ENCODE measurements at places on chromosomes 2 and 18.

GRCh38 chr18:42157420-42157819 is 202.4 kb downstream of the PIK3C3 start:
- no peak for DNase-seq

GRCh38 chr2:51953931-51954330 is 922.0 kb upstream of the NRXN1 start:
- no peak for DNase-seq

GRCh38 chr2:20080839-20081415 is 29.5 kb upstream of the LAPTM4A start:
- DNase-seq, result no peak

- DNase-seq, result no peak
These were observed 85.3 kb downstream of the LDLRAD4 start for GRCh38 chr18:13303756-13304364.

DNA sequence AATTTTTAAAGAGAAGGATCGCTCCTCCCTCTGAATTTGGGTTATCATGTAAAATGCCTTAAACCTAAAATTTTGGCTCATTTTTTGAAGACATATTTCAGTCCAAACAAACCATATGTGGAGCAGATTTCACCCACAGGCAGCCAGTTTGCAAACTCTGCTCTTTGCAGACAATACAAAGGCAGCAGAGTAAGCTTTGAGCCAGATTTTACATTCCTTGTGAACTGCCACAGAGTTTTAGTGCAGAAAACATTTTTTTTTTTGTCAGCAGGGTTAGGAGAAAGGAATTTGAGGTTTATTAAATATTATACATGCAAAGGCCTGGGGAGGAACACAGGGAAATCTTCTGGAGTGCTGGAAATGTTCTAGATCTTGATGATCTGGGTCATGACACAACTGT is 171.9 kb upstream of the FN1 start:
- no peak for DNase-seq

- no peak for DNase-seq
These were observed 142.7 kb upstream of the NRP2 start for GRCh38 chr2:205539603-205540002.

GRCh38 chr2:225293638-225294037 is 105.9 kb upstream of the NYAP2 start:
- no peak for DNase-seq

DNA sequence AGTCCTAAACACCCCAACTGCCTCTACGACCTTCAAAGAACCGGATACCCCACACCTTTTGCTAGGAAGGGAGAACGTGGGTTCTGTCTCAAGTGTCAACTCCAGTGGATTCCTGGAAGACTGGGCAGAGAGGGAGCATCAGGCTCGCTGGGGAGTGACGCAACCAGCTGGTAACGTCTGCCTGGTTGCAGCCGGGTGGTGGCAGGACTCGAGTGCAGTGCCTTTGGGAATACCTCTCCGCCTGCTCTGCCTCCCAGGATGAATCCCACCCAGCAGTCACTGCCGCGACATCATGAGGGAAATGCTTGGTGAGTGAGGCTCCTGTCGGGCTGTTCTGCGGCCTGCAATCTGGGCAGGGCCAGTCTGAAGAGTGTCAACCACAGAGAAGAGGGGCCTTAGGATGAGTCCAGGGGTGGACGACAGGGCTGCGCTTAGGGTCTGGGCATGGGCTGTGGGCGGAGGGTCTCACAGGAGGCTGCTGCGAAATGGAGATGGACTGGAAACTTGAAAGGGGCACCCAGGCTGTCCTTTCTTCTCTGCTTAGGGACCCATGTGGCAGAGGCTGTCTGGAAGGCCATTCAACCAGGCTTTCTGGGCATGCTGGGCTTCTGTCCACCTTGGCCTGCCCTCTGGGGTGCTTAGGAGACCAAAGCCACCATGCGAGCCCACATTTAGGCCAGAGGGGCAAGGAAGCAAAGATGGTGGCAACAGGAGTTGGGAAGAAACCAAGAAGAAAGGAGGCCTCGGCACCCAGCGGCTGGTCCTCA is 12.9 kb downstream of the GPR17 start:
- DNase-seq, result no peak

DNA sequence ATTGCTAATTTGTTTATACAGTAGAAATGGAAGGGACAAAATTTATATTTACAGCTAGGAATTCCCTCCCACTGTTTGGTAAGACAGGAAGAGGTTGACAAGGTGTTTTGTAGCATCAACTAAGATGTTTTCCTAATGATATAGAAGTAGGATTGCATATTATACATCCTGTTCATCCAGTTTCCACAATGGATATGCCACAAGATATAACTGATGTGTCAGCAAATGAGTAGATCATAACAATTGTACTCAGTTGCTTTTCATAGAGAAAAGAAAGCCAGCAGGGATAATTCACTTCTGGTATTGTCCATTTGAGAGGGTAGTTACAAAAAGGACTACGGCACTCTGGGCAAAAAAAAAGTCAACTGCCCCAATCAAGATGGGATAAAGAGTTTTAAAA is 102.7 kb downstream of the CALCRL start:
- DNase-seq, result no peak

DNA sequence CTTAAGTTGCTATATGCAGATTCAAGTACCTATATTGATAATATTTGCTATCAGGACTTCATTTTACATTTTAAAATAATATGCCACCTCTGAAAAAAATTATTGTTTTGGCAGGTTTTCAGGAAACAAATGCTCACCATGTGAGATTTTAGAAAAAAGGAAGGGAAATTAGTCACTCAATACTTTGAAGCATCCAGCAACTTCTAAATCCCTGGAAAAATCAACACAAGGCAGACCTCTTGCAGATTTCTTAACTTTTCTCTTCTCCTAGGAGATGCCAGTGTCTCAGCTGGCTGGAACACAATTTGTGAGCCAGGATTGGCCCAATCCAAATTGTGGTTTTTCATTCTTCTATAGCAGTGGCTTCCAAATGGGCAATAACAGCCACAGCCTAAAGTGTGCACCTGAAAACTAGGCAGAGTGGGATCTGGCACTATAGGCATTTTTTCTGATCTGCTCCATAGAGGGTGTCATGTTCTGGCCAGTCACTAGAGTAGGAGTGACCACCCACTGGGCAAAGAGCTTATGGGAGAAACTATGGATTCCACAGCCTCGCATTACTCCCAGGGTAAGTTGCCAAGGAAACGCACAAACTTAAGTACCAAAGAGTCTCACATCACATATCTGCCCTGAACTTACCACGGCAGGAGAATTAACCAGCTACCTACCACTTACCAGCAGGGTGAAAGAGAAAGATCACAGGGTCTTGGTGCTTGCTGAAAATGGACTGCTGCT is 28.1 kb upstream of the THOC1 start:
- DNase-seq, result no peak

DNA sequence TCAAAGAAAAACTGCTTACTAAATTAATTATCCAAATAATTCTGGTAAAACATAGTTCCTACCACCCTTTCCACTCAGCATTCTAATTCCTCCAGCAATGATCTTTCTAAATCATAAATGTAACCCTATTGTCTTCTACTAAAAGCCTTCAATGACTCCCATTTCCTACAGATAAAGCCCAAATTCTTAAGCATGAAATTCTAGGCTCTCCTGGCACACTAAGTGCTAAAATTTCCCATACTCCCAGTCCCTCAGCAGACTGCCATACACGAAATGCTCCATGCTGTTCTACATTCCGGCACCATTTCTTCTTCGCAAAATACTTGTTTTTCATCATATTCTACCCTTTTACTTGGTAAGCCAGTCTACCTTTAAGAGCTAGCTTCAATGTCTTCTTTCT is 96.9 kb downstream of the CHN1 start:
- DNase-seq, result no peak

DNA sequence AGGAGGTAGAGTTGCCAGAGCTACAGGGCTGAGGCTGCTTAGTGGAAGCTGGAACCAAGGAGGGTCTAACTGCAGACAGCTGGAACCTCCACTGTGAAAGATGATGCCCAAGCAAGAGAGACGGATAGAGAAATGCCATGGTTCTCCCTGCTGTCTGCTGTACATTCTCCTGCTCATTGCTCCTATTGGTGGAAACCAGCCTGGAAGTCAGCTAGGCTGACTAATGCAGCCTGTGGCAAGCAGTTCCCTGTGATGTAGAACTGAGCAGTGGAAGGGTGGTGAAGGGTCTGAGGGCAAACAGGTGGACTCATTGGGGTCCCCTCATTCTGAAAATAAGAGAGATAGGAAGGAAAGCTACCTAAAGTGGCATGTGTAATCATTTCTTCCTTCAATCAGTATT is 563.6 kb downstream of the SLC4A3 start:
- DNase-seq, result no peak

DNA sequence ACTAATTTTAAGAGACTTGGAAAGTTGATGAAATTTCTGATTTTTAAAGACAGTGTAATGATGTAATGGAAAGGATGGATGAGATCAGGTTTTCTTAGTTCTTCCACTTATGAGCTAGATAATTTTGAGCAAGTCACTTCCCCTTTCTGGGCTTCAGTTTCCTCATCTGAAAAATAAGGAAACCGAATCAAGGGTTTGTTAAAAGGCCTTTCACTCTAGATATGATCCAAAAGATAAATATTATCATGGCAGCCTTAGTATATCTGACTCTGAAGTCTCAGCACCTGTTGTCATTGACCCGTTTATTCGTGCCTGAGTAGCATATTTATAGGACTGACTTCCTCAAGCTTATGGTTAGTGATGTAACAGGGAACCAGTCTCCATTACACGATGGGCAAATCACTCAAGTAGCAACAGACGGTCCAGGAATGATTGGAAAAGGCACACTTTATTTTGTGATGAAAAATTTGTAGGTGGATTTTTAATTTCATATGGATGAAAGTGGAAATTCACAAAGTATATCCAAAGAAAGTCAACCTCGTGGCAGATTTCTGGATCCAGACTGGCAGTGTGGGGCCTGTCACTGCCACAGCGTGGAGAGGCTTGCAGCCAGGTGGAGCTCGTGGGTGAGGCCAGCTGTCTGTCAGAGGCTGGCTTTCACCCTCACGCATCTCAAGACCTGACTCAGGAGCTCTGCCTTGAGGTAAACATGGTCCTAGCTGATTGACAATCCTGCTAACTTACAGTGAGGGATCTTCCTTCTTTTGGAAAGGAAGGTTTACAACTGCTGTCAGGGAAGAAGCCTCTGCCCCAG is 137.9 kb upstream of the CXCR4 start:
- DNase-seq, result no peak
